CD4-positive, alpha-beta memory T cell (primary cell): ENCODE measurements at places on chromosomes 12 and 14. TPM values are rescaled to one million over a fixed set of nuclear protein-coding genes. Genes with fewer than 3 reads are reported as not detected.

- no peak overlapping the region for H3K4me3 ChIP-seq
- no peaks in the 10 kb centered on the region for H3K36me3 ChIP-seq
- no peaks in the 10 kb centered on the region for H3K4me1 ChIP-seq
- H3K27ac ChIP-seq, result no peak overlapping the region
Observed at GRCh38 chr12:13465635-13466034, 269.1 kb downstream of the EMP1 start.

DNA sequence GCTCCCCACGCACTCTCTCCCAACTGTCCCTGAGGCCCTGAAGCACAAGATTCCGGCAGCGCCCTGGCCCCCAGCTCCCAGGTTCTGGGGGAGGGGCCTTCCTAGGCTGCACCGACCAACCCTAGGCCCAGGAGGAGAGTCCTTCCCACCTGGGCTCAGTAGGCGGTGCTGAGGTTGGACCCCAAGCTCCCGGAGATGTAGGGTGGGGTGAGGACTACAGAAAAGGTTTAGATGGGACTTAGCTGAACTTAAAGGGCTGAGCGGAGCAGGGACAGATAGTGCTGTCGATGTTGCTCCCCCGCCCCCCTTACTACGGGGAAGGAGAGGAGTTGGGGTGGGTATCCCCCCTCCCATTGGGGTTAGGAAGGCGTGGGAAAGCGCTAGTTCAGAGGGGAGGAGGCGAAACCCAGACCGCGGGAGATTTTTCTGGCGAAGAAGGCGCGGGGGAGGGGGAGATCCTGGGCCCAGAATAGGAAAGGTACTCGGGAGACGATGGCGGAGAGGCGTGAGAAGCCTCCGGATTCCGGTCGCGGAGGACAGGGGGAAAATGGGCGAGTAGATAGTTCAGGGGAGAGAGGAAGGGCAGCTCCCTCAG, 4.2 kb upstream of the BAZ2A start:
- no peak for DNase-seq
- peaks cover 60% of the 10 kb centered on the region for H3K4me1 ChIP-seq
- peak overlapping the region; percentile 81 for H3K27ac ChIP-seq
- H3K27me3 ChIP-seq, result no peaks in the 10 kb centered on the region
- H3K36me3 ChIP-seq, result peaks cover 18% of the 10 kb centered on the region
- peak overlapping the region; percentile 58 for H3K4me3 ChIP-seq

DNA sequence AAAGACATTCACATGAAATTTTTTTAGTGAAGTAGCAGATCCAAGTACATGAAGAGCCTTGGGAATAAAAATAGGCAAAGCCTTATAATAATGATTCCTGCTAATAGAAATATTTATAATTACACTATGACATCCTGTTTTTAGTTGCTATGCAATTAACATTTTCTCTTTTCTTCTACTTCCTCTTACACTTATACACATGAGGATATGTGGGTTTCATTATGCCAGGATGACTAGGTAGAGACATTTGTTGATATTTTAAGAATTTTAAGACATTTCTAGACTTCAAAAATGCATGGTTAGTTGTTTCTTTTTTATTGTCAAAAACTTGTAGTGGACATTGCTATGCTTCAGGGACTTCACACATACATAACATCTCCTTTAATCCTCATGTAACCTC, 326.8 kb downstream of the SYT1 start:
- H3K4me1 ChIP-seq, result no peaks in the 10 kb centered on the region
- H3K4me3 ChIP-seq, result no peak overlapping the region
- no peaks in the 10 kb centered on the region for H3K36me3 ChIP-seq
- H3K27ac ChIP-seq, result no peak overlapping the region
- no peak for DNase-seq

DNA sequence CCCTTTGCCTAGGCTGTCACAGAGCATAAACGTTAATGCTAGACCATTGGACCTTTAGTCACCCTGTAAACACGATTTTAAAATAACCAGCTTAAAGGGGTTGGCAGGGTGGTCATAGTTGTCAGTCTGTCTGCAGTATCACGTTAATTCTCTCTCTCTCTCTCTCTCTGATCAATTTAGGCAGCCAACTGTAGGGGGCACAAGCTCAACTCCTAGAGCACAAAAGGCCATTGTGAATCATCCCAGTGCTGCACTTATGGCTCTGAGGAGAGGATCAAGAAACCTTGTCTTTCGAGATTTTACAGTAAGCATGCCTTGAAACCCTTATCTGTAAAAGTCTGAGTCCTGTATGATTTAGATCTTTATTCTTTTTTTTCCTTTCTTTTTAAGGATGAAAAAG, 97.1 kb downstream of the SCAF11 start:
- H3K36me3 ChIP-seq, result peaks cover 28% of the 10 kb centered on the region
- peaks cover 15% of the 10 kb centered on the region for H3K4me1 ChIP-seq
- H3K27me3 ChIP-seq, result no peaks in the 10 kb centered on the region
- H3K4me3 ChIP-seq, result no peak overlapping the region
- DNase-seq, result no peak

DNA sequence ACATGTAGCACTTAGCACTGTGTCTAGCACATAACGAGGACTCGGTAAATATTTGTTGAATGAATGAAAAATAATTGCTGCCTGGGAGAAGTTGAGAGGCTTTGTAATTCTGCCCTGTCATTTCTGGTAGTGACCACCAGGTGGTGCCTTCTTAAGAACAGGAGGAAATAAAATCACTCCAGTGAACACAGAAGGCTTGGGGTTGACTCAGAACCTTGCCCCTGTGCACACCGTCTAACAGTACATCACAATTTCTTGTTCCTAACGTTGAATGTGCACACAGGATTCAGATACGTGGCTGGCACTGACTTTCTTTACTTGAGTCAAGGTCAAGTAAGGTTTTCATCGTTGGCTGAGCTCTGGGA, 91.8 kb downstream of the RGS6 start:
- no peaks in the 10 kb centered on the region for H3K27me3 ChIP-seq
- H3K4me1 ChIP-seq, result no peaks in the 10 kb centered on the region
- H3K4me3 ChIP-seq, result no peak overlapping the region
- H3K36me3 ChIP-seq, result no peaks in the 10 kb centered on the region

- peak overlapping the region; percentile 99 for H3K27ac ChIP-seq
- peak; percentile 66 for DNase-seq
- no peaks in the 10 kb centered on the region for H3K36me3 ChIP-seq
Observed at GRCh38 chr12:48197549-48197970, 5.5 kb downstream of the OR10AD1 start.

DNA sequence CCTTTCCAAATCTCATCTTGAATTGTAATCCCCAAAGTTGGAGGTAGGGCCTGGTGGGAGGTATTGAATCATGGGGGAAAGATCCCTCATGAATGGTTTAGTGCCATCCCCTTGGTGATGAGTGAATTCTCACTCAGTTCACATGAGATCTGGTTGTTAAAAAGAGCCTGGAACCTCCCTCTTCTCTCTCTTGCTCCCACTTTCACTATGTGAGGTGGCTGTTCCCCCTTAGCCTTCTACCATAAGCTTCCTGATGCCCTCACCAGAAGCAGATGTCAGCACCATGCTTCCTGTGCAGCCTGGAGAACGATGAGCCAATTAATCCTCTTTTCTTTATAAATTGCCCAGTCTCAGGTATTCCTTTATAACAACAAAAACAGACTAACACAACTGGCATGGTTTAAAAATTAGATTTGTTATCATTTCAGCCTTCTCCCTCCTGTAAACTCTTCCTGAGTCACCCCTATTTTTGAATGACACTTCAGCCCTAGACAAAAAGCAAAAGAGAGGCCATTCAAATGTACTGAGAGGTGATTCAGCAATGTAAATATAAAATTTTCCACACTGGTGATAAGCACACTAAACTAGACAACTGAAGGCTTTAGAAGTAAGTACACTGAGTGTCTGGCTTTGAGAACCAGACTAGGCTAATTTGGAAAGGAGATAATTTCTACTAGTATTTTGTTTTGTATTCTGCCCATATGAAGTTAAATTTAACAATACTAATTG, 212.1 kb upstream of the ABCD2 start:
- no peaks in the 10 kb centered on the region for H3K27me3 ChIP-seq
- no peaks in the 10 kb centered on the region for H3K4me1 ChIP-seq
- no peaks in the 10 kb centered on the region for H3K36me3 ChIP-seq
- DNase-seq, result no peak
- no peak overlapping the region for H3K27ac ChIP-seq
- H3K4me3 ChIP-seq, result no peak overlapping the region

- DNase-seq, result no peak
- H3K27ac ChIP-seq, result no peak overlapping the region
- no peak overlapping the region for H3K4me3 ChIP-seq
- no peaks in the 10 kb centered on the region for H3K36me3 ChIP-seq
- H3K4me1 ChIP-seq, result no peaks in the 10 kb centered on the region
Observed at GRCh38 chr12:87509237-87509820, 519.9 kb downstream of the C12orf50 start.

DNA sequence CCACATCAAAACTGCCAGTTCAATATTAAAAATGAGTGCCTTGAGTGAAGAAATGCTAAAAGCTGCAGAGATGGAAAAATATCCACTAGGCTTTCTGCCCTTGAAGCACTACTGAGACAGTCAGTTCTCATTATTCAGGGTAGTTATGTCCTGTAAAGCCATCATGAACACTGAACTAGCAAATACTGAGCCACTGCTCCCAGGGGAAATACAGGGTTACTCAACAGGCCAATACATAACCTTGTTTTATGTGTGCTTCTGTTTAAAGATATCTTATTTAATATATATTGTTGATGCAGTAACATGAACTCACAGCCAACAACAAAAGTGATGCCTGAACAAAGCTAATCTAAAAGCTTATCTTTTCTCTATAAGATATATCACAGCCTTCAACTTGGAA, 3.3 kb downstream of the RAD52 start:
- DNase-seq, result no peak
- H3K4me3 ChIP-seq, result no peak overlapping the region
- H3K27me3 ChIP-seq, result no peaks in the 10 kb centered on the region
- H3K36me3 ChIP-seq, result no peaks in the 10 kb centered on the region
- H3K4me1 ChIP-seq, result peaks cover 22% of the 10 kb centered on the region

- H3K27ac ChIP-seq, result no peak overlapping the region
- H3K36me3 ChIP-seq, result no peaks in the 10 kb centered on the region
- no peaks in the 10 kb centered on the region for H3K4me1 ChIP-seq
- H3K27me3 ChIP-seq, result no peaks in the 10 kb centered on the region
Observed at GRCh38 chr14:60349663-60350365, 100.8 kb downstream of the PPM1A start.

- peaks cover 38% of the 10 kb centered on the region for H3K36me3 ChIP-seq
- H3K27ac ChIP-seq, result peak overlapping the region; percentile 52
- DNase-seq, result no peak
Observed at GRCh38 chr12:108567406-108568337, 5.3 kb downstream of the ISCU start.

DNA sequence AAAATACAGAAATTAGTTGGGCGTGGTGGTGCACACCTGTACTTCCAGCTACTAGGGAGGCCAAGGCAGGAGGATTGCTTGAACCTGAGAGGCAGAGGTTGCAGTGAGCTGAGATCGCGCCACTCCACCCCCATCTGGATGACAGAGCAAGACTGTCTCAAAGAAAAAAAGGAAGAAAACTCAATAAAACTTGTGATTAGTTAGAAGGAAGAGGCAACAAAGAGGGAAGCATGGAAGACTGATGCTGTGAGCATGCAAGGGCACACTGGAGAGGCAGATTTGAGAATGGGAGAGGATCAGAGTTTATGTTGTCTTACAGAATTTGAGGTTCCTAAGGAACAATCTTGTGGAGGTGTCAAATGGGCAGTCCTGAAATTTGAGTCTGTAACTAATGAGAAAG, 2.8 kb upstream of the ZC2HC1C start:
- H3K4me3 ChIP-seq, result no peak overlapping the region
- H3K36me3 ChIP-seq, result no peaks in the 10 kb centered on the region
- no peaks in the 10 kb centered on the region for H3K27me3 ChIP-seq
- no peak overlapping the region for H3K27ac ChIP-seq
- peaks cover 27% of the 10 kb centered on the region for H3K4me1 ChIP-seq
- no peak for DNase-seq

DNA sequence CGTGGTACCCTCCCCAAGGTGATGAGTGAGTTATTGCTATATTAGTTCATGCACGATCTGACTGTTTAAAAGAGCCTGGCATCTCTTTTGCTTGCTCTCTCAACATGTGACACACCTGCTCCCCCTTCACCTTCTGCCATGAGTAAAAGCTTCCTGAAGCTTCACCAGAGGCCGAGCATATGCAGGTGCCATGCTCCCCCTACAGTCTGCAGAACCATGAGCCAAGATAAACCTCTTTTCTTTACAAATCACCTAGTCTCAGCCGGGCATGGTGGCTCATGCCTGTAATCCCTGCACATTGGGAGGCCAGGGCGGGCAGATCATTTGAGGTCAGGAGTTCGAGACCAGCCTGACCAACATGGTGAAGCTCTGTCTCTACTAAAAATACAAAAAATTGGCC, 61.8 kb downstream of the RNFT2 start:
- no peak for DNase-seq
- H3K36me3 ChIP-seq, result no peaks in the 10 kb centered on the region
- no peak overlapping the region for H3K27ac ChIP-seq
- no peaks in the 10 kb centered on the region for H3K27me3 ChIP-seq

GRCh38 chr12:127642208-127642607, 624.8 kb upstream of the TMEM132C start:
- H3K27ac ChIP-seq, result no peak overlapping the region
- no peaks in the 10 kb centered on the region for H3K27me3 ChIP-seq
- DNase-seq, result no peak
- H3K36me3 ChIP-seq, result no peaks in the 10 kb centered on the region

GRCh38 chr14:93105362-93105761, 10.4 kb downstream of the ITPK1 start:
- H3K27me3 ChIP-seq, result no peaks in the 10 kb centered on the region
- peaks cover 19% of the 10 kb centered on the region for H3K4me1 ChIP-seq
- H3K27ac ChIP-seq, result no peak overlapping the region
- DNase-seq, result no peak

- peaks cover 15% of the 10 kb centered on the region for H3K36me3 ChIP-seq
- DNase-seq, result no peak
- H3K27me3 ChIP-seq, result no peaks in the 10 kb centered on the region
- no peak overlapping the region for H3K4me3 ChIP-seq
- no peak overlapping the region for H3K27ac ChIP-seq
Observed at GRCh38 chr14:74203639-74204038, 35.6 kb upstream of the VSX2 start.

- H3K4me3 ChIP-seq, result no peak overlapping the region
- H3K36me3 ChIP-seq, result no peaks in the 10 kb centered on the region
- no peak for DNase-seq
- no peaks in the 10 kb centered on the region for H3K4me1 ChIP-seq
Observed at GRCh38 chr12:32558903-32559302, 120.2 kb upstream of the DNM1L start.

Gene KRT72
- total RNA-seq, result 8.4 TPM

Gene MAPKAPK5
- total RNA-seq, result 59.6 TPM

Gene TEX22
- total RNA-seq, result 7.5 TPM

Gene GOLGA5
- 27.4 TPM for total RNA-seq

Gene FAM234B
- 3.9 TPM for total RNA-seq

Gene LRRC10
- total RNA-seq, result not detected

Gene LTBP2
- total RNA-seq, result 0.36 TPM

Gene ACOT4
- total RNA-seq, result 1.5 TPM
